ENCODE measurements at places on chromosomes 11 and 22. TPM values are rescaled to one million over a fixed set of nuclear protein-coding genes. Genes with fewer than 3 reads are reported as not detected.

DNA sequence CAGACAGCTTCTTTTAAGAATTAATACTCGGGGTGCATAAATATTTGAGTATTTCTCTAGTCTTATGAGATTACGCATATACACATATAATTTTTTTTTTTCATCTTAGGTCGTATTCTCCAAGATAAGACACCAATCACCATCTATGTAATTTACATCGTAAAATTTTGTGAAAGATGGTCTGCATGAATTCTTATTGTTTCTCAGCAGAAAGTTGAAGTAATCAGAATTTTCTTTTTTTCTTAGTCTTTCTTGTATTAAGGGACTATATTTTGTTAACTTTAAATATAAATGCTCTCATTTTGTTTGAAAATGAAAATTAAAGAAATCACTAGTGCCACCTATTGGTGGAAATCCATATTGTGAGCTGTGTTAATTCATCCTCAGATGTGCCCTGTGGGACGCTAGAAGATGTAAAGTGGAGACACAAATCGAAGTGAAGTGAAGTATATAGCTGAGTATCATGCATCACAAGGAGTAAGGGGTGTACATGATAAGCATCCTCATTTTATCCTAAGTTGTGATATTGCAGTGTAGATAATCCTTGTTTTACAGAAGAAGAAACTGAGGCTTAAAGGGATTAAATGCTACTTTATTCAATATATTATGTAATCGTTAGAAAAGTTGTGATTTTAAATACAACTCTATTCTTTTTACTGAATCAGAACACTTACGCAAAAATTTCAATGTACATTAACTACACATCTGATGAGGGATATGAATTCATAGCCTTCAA, 2084.3 kb downstream of the LRRC4C start:
- H3K36me3 ChIP-seq = no peaks in the 10 kb centered on the region
- peak; percentile 8 for DNase-seq
- peaks cover 3% of the 10 kb centered on the region for H3K4me1 ChIP-seq
- no peaks in the 10 kb centered on the region for H3K27me3 ChIP-seq
- no peak overlapping the region for H3K27ac ChIP-seq

DNA sequence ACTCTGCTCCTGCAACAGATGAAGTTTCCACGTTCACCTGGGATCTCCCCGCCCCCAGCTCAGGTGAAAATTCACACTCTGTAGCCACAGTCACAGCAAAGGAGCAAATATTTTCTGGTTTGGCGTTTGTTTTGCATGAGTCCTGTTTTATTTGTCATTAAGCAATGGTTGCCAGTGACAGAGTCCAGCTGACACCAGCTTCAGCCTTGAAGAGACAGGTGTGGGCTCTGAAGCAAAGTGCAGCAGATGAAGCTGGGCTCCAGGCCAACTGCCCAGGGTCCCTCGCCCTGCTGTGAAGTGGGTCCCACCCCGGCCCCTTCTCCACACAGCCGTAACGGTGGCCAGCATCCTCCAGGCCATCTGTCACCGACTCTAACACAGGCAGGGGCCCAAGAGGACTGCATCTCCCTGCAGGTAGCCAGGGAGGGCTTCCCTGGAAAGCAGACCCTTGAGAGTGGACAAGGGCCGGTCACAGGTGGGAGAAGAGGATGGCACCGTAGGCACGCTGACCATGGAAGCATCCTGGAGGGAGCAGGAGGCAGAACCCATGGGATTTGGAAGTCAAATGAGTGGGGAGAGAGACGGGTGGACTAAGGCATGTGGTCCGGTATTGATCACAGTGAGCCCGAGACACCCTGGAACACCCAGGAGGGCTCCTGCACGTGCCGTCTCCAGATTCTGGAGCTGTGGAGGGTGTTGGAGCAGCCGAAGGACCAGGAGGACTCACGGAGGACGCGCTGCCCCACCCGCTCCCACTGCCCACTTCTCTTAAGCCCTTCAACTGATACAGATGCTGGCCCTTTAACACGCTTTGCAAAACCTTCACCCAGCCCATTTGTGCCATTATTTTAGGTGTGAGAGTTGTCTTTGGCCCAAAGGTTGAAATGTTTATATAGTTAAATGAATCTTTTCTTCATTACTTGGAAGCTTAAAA, 294.5 kb downstream of the BRD1 start:
- no peaks in the 10 kb centered on the region for H3K27me3 ChIP-seq
- H3K27ac ChIP-seq = no peak overlapping the region
- no peaks in the 10 kb centered on the region for H3K36me3 ChIP-seq
- no peak for DNase-seq
- no peak overlapping the region for H3K4me3 ChIP-seq

DNA sequence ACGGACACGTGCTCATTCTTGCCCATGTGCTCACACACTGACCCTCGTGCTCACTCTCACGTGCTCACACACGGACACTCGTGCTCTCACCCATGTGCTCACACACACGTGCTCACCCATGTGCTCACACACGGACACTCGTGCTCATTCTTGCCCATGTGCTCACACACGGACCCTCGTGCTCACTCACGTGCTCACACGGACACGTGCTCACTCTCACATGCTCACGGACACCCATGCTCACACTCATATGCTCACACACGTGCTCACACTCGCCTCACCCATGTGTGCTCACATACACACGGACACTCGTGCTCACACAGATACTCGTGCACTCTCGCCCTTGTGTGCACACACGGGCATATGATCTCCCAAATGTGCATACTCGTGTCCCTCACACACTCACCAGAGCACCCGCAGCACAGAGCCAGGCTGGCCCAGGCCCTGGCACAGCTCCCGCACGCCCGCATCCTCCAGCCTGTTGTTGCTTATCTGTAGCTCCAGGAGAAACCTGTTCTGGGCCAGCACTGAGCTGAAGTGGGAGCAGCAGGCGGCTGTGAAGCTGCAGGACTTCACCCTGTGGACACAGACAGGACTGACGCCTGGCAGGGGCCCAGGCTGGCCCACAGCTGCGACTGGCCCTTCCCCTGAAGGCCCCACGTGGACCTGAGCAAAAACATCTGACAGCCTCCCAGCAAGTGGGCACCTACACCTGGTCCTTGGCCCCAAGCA, 9.3 kb downstream of the RNH1 start:
- H3K4me1 ChIP-seq = no peaks in the 10 kb centered on the region
- H3K27ac ChIP-seq = no peak overlapping the region
- H3K4me3 ChIP-seq = no peak overlapping the region
- peak; percentile 23 for DNase-seq

GRCh38 chr11:540583-541432, 3.5 kb downstream of the LRRC56 start:
- H3K27ac ChIP-seq = no peak overlapping the region
- H3K4me1 ChIP-seq = peaks cover 25% of the 10 kb centered on the region
- H3K4me3 ChIP-seq = no peak overlapping the region
- H3K36me3 ChIP-seq = no peaks in the 10 kb centered on the region
- no peaks in the 10 kb centered on the region for H3K27me3 ChIP-seq
- peak; percentile 25 for DNase-seq

DNA sequence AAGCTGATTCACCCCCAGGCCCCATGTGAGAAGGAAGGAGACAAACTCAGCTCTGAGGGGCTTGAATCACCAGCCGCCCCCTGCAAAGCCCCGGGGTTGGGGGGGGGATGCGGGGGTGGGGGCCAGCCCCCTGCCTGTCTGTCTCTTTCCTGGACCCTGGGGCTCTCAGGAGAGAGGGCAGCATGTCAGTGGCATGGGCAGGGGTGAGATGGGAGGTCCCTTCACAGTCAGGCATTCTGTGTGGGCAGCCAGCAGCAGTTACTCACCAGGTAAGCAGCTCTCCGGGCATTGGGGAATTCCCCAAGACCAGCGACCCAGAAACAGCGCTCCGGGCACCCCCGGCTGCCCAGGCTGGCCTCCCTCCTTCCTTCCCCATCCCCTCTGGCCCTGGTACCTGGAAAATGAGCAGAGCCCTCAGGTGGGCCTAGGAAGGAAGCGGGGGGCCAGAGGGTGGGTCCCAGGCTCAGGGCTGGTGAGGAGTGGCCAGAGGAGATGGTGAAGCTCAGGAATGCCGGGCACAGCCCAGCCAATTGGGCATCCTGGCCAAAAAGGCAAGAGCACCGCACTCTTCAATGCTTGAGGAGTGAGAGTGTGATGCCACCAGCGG, 4.2 kb upstream of the LIF start:
- H3K27ac ChIP-seq = no peak overlapping the region
- H3K36me3 ChIP-seq = no peaks in the 10 kb centered on the region
- no peak for DNase-seq
- H3K27me3 ChIP-seq = peaks cover 6% of the 10 kb centered on the region

- H3K36me3 ChIP-seq = no peaks in the 10 kb centered on the region
- H3K27me3 ChIP-seq = no peaks in the 10 kb centered on the region
- no peak overlapping the region for H3K4me3 ChIP-seq
- no peak overlapping the region for H3K27ac ChIP-seq
These were observed 86.2 kb downstream of the GRAMD1B start for GRCh38 chr11:123516238-123516637.

DNA sequence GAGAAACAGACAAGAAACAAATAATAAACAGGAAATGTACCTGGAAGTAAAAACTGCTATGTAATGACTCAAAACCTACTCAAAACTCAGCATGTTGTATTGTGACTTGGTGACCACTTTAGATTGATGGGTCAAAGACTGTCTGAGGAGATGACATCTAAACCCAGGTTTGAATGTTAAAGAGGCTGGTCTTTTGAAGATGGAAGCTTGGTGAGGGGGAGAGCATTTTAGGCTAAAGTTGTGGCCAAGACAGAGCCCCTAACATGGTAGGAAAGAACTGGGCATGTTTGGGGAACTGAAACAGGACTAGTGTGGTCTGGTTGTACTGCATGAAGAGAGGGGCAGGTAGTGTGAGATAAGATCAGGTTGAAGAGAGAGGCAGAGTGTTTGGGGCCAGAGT, 85.3 kb upstream of the MYO18B start:
- no peaks in the 10 kb centered on the region for H3K36me3 ChIP-seq
- peak; percentile 74 for DNase-seq
- peaks cover 39% of the 10 kb centered on the region for H3K4me1 ChIP-seq
- H3K27me3 ChIP-seq = no peaks in the 10 kb centered on the region
- peak overlapping the region; percentile 49 for H3K27ac ChIP-seq
- no peak overlapping the region for H3K4me3 ChIP-seq

DNA sequence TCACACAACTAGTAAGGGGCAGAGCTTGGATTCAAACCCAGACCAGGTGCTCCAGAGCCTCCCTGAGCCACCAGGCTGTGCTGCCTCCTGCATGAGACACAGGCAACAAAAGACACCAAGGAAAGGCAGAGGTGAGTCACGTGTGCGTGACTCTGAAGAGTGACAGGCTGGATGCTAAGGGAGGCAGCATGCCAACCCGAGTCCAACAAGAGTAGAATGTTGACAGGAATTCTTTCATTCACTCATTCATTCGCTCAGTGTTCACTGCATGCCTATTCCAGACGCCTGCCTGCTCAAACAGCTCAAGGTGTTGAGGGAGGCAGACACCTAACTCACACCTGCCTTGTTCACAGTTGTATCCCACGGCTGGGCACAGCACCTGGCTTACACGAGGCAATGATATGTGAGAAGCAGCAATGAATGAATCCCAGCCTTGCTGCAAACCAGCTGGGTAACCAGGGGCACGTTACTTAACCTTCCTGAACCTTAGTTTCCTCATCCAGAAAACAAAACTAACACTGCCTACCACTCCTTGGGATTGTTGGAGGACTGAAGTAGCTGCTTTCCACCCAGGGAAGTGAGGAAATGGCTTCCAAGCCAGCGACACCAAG, 73.8 kb upstream of the ARFGAP3 start:
- peak overlapping the region; percentile 30 for H3K4me3 ChIP-seq
- DNase-seq = no peak
- peaks cover 97% of the 10 kb centered on the region for H3K4me1 ChIP-seq
- peak overlapping the region; percentile 100 for H3K27ac ChIP-seq
- no peaks in the 10 kb centered on the region for H3K27me3 ChIP-seq

- H3K27me3 ChIP-seq = no peaks in the 10 kb centered on the region
- H3K27ac ChIP-seq = no peak overlapping the region
- H3K4me1 ChIP-seq = no peaks in the 10 kb centered on the region
These were observed 27.9 kb downstream of the FSHB start for GRCh38 chr11:30258679-30259078.

- no peaks in the 10 kb centered on the region for H3K4me1 ChIP-seq
- no peaks in the 10 kb centered on the region for H3K27me3 ChIP-seq
- no peak overlapping the region for H3K4me3 ChIP-seq
- no peak overlapping the region for H3K27ac ChIP-seq
- no peaks in the 10 kb centered on the region for H3K36me3 ChIP-seq
- DNase-seq = no peak
These were observed 9.7 kb upstream of the THY1 start for GRCh38 chr11:119432484-119433357.

- no peaks in the 10 kb centered on the region for H3K36me3 ChIP-seq
- H3K27me3 ChIP-seq = no peaks in the 10 kb centered on the region
- H3K4me1 ChIP-seq = no peaks in the 10 kb centered on the region
- H3K27ac ChIP-seq = no peak overlapping the region
These were observed 1127.4 kb upstream of the CCDC90B start for GRCh38 chr11:84413549-84413948.

DNA sequence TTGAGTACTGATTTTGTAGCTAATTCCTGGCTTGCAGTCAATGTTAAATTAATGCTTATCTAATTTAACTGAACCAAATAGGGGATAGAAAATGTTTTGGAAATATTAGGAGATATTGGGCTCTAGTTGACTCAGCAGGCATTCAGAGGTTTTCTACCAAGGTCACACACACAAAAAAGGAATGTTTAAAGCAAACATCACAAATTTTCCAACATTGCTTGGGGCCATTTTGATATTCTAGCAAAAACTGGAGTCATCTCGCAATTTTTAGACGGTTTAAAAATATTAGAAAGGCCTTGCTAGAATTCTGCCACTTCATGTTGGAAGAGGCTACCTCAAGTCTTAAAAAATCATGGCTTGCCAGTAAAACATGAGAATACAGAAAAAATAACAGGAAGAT, 2082.1 kb upstream of the RAG2 start:
- H3K27me3 ChIP-seq = no peaks in the 10 kb centered on the region
- H3K36me3 ChIP-seq = no peaks in the 10 kb centered on the region
- H3K4me1 ChIP-seq = no peaks in the 10 kb centered on the region

GRCh38 chr11:43812471-43812870, 68.2 kb upstream of the ALKBH3 start:
- no peak overlapping the region for H3K4me3 ChIP-seq
- H3K27me3 ChIP-seq = no peaks in the 10 kb centered on the region
- H3K4me1 ChIP-seq = no peaks in the 10 kb centered on the region
- no peak for DNase-seq
- peaks cover 4% of the 10 kb centered on the region for H3K36me3 ChIP-seq

DNA sequence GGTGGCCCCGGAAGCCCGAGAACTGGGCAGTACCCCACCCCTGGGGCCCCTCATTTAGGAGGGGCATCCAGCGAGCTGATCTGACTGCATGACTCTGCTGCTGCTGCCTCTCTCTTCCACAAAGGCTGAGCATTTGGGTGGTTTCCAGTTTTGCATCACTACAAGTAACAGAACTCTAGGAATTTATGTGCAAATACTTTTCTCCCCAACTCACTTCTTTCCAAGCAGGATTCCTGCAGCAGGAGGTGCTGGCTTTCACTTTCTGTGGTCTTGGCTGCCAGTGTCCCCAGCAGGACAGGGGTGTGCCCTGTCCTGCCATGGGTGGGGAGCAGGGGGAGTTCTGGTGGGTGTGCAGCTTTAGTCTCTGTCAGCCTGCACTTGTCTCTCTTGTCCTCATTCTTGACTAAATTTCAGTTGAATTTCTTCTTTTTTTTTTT, 21.2 kb downstream of the UPB1 start:
- no peak overlapping the region for H3K27ac ChIP-seq
- peaks cover 16% of the 10 kb centered on the region for H3K4me1 ChIP-seq
- H3K36me3 ChIP-seq = no peaks in the 10 kb centered on the region
- H3K4me3 ChIP-seq = no peak overlapping the region
- peaks cover 2% of the 10 kb centered on the region for H3K27me3 ChIP-seq

The SLN gene
- not detected for total RNA-seq

The GPR83 gene
- total RNA-seq = 0.37 TPM

The CLTCL1 gene
- 5.2 TPM for total RNA-seq

The SLC35C1 gene
- 12.5 TPM for total RNA-seq
